ENCODE measurements at places on chromosomes 2 and 18. TPM values are rescaled to one million over a fixed set of nuclear protein-coding genes. Genes with fewer than 3 reads are reported as not detected.
A peak's percentile ranks its signal among the peaks of the same experiment; 100 is the strongest.

LYG2 gene
- total RNA-seq, result not detected

TTR gene
- total RNA-seq, result not detected

DNA sequence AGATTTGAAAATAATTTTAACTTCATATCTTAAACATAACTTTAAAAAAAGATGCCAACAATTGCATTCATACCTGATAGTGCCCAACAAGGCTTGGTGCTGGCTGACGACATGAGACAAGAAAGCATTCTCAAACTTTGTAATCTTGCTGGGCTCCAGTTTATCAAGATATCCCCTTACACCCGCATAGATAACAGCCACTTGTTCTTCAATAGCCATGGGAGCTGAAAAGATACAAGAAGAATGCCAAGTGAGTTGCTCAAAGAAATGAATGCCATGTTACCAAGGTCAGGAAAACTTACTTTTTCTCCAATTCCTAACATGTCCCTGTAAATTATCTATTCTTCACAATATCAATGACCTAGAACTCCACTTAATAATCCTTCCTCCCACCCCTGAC is 12.4 kb upstream of the PSTPIP2 start:
- DNase-seq, result no peak

LONRF2 gene
- 0.10 TPM for total RNA-seq

DNA sequence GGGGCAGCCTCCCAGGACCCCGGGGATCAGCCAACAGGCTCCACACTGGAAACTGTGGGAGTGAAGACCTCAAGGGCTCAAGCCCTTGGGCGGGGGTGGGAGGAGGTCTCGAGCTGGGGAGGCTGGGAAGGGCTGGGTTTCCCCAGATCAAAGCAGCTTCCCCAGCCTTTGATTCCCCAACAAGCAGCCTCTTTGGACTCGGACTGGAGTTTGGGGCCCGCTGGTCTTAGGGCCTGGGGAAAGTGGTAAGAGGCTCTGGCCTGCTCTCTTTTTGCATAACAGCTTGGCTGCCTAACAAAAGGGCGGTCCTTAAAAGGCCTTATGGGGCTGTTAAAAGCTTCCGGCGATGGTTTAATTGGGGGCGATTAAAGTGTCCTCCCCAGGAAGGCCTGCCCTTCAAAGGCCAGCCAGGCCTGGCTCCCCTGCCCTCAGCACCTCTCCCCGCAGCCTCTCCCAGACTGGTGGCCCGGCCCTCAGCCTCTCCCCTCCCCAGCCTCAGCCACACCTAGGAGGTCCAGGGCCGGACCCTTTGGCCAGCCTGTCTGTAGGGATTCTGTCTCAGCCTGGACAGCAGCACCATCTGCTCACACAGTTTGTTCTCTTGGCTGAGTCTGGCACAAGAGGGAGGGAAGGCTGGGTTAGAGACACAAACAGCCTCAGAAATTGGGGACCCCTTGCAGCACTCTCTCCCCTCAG is 39.6 kb downstream of the ZFP36L2 start:
- DNase-seq, result no peak

DNA sequence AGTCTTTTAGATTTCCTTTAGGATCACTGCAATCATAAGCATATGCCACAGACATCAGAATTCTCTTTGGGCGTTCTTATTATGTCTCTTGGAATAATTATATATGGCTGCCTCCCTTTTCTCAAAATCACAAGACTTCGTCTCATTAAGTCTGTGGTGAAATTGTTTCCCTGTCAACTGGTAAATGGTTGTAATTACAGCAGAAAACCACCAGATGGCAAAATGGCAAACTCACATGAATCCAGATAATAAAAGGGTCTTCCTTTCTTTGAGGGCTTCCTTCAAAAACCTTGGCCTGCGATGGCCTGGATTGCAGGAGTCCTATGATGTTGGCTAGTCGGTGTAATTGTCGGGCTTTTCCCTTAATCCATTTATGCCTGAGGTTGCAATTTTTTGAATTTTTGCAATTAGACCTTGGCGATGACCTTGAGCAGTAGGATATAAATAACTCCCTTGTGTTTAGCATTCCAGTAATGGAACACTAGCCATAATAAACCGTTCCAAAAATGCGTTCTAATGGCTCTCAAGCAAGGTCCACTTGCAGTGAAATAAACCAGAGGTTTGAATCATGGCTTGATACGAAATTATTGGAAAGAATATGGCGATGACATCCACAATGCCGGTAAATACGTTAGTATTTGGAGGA is 656.4 kb downstream of the MBD2 start:
- peak; percentile 8 for DNase-seq

GRCh38 chr2:101751276-101751815 is 53.8 kb downstream of the MAP4K4 start:
- DNase-seq, result no peak

DNA sequence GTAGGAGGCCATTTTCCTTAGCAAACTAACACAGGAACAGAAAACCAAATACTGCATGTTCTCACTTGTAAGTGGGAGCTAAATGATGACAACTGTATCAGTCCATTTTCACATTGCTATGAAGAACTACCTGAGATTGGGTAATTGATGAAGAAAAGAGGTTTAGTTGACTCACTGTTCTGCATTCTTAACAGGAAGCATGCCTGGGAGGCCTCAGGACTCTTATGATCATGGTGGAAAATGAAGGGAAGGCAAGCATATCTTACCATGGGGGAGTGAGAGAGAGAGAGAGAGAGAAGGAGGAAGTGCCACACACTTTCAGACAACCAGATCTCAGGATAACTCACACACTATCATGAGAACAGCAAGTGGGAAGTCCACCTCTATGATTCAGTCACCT is 105.3 kb downstream of the PARD3B start:
- DNase-seq, result no peak

SCG2 gene
- total RNA-seq, result 18.0 TPM

DNA sequence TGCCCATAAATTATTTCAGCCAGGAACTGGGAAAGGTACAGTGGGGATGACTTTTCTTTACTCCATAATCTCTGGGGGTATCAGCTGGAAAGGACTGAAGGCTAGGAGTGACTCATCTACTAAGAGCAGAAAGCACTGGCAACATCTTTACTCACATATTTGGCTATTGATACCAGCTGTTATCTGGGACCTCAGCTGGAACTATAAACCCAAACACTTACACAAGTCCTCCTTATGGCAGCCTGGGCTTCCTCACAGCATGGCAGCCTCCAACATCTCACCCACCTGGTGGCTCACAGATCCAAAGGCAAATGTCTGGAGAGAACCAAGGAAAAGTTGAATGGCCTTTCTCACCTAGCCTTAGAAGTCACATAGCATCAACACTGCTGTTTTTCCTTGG is 379.0 kb upstream of the RND3 start:
- peak; percentile 21 for DNase-seq

GRCh38 chr2:189281201-189281600 is 101.6 kb upstream of the COL5A2 start:
- DNase-seq, result peak; percentile 42

TNS1 gene
- total RNA-seq, result 2.6 TPM

DNA sequence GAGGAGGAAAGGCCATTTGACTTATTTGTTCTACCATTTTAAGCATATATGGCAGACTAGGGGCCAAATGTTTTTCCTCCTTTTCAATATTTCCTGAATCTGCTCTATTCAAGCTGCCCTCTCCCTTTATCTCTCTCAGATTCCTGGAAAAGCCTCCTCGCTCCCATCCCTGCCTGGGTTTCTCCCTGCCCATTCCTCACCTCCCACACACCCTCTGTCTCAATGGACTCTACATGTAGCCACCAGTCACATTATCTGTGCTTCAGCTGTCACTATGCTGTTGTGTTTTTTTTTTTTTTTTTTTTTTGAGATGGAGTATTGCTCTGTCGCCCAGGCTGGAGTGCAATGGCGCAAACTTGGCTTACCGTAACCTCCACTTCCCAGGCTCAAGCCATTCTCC is 22.9 kb downstream of the TYMS start:
- no peak for DNase-seq

KRCC1 gene
- total RNA-seq, result 23.8 TPM

DNA sequence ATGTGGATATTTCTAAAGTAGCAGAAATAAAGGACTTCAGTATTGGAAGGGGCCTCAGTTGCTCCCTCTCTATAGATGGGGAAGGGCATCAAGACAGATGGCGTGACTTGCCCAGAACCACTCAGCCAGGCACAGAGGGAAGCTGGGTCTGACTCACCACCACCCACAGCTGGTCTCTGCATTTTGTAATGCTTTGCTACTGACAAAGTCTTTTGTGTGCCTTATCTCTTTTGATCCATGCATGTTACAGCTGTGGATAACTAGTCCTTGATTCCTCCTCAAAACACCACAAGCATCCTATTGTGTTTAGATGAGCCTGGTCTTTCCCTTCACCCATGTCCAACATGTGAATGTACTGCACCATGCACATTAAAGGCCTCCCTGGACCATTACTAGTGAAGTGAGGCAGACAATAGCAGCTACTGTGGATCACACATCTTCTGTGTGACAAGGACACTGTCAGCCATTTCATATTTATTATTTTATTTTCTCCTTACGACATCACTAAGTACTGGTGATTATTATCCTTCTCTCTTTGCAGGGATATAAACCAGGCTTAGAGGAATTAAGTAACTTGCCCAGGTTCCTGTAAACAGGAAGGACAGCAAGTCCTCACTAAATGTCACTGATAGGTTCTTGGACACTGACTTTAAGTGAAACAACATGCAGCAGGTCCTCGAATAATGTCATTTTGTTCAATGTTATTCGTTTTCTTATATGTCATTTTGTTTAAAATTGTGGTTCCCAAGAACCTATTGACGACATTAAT is 29.6 kb upstream of the IL37 start:
- DNase-seq, result peak; percentile 94

DNA sequence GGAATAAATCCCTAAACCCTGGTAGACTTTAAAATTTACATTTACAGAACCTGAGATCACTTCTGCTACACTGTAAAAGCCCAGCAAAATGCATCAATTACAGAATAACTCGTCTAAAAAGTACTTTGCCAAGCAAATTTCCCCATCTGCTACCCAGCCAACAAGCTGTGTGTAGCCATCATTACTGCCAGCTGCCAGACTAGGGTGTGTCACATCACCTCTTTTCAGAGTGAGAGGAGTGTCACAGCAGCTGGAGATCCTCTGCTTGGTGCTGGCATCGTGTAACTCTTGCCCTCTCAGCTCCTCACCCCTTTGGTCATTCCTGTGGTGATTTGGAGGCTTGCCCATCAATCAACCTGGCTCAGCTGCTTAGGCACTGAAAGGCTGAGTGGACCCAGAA is 340.4 kb upstream of the MMADHC start:
- no peak for DNase-seq

DNAH7 gene
- 0.64 TPM for total RNA-seq

- no peak for DNase-seq
Observed at GRCh38 chr2:150188177-150188576, 299.3 kb downstream of the RND3 start.

DNA sequence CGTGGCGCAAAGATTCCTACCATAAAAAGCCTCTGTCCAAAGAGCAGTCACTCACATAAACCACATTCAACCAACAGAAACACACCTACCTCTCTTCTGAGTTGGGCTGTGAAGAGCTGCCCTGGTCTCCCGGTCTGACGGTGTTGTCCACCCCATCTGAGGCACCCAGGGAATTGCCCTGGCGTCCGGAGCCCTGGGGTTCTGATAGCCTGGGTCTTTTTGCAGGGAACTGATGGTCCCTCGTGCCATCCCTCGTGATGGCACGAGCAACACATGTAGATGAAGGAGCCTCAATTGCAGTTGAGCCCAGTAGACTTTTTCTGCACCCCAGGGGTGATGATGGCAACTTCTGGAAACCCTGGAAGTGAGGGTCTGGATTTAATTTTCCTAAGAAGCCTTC is 13.8 kb downstream of the HJURP start:
- DNase-seq, result no peak

ZC3H15 gene
- 60.2 TPM for total RNA-seq

DNA sequence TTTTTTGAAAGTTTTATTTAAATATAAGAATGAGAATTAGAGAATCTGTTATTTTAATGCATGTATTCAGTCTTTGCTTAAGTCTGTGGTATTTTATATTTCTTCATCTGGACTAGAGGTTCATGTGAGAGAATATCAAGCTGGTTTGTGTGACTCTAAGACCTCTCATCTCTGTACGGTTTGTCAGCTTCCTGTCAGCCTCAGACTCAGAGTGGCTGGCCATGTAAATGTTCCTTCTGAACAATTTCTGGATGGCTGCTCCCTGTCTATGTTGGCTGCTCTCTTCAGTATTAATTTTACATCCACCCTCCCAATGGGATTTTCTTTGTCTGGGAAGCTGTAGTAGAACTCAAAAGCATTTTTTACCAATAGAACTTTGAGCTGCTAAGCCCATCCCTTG is 225.3 kb upstream of the THUMPD2 start:
- peak; percentile 22 for DNase-seq

DNA sequence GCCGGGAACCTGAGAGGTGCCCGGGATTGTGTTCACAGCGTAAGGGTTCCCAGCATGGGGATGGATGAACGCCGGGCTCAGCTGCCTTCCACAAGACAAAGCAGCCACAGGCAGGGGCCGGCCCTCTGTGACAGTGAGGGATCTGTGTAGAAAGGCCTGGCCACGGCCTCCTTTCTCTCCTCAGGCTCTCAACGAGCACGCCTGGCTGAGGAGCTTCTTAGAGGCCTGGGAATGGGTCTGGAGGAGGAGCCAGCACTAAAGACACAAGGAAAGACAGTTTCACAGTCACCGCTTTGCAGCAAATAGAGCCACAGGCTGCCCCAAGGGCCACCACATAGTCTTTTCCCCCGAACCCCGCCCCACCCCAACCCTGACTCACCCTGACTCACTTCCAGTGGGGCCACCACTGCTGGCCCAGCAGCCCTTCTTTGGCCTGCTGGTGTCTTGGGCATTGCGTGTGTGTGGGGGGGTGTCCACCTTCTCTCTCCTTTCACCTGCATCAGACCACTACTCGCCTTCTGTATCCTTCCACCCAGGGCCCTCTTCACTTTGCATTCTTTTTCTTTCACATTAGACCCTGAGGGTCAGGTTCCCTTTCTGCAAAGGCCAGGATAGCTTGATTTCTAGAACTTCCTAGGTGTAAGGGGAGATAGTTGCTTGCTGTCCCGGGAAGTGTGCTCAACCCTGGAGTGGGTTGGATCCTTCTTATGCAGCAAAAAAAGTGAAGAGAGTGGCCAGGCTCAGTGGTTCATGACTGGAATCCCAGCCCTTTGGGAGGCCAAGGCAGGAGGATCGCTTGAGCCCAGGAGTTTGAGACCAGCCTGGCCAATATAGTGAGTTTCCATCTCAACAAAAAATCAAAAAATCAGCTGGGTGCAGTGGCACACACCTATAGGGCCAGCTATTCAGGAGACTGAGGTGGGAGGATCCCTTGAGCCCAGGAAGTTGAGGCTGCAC is 19.3 kb upstream of the HPCAL1 start:
- DNase-seq, result peak; percentile 97

ACP1 gene
- total RNA-seq, result 99.4 TPM

DNA sequence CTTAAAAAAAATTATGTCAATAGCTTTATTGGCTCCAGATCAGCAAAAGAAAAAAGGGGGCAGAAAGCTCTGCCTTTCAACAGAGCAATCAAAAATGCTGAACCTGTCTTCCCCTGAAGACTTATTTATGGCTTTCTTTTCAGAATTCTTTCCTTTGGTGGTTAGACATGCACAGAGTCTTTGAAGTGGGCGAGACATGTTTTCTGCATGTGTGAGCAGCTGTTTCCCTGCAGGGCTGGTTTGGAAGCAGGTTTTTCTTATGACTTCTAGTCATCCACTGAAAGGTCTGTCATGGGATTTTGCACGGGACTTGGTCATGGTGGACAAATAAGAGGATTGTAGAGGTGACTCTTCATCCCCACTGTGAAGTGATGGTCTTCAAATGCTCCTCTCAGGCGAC is 160.3 kb downstream of the VAPA start:
- no peak for DNase-seq
